ENCODE measurements at places on chromosomes 1 and 21. TPM values are rescaled to one million over a fixed set of nuclear protein-coding genes. Genes with fewer than 3 reads are reported as not detected.

OLFML2B gene
- 0.63 TPM for total RNA-seq

KCNJ6 gene
- not detected for total RNA-seq

PTPN22 gene
- 27.3 TPM for total RNA-seq

OPTC gene
- not detected for total RNA-seq

NTRK1 gene
- not detected for total RNA-seq

- no peak overlapping the region for H3K27ac ChIP-seq
- no peaks in the 10 kb centered on the region for H3K27me3 ChIP-seq
- no peaks in the 10 kb centered on the region for H3K4me1 ChIP-seq
- DNase-seq = no peak
- H3K36me3 ChIP-seq = peaks cover 5% of the 10 kb centered on the region
Observed at GRCh38 chr1:191306916-191307315, 829.3 kb upstream of the BRINP3 start.

GRCh38 chr21:37899146-37899545, 17.1 kb downstream of the KCNJ6 start:
- H3K27me3 ChIP-seq = peaks cover 22% of the 10 kb centered on the region
- no peaks in the 10 kb centered on the region for H3K36me3 ChIP-seq

DNA sequence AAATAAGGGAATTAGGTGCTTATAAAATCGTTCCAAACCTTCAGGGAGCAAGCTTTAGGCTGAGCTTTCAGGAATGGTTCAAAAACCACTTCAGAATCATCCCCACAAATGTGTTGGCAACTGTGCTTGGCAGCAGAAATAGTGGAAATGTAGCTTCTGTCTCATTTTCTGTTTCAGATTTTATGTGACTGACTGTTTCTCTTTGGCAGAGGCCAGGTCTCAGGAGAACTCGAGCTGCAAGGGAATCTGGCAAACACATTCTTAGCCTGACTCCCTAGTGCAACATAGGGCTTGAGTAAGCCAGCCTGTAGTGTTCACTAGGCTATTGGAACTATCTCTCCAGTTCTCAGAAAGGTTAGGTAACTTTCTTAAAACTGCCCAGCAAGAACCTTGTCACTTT, 128.6 kb downstream of the PLA2G4A start:
- H3K36me3 ChIP-seq = no peaks in the 10 kb centered on the region
- no peaks in the 10 kb centered on the region for H3K4me1 ChIP-seq
- H3K4me3 ChIP-seq = no peak overlapping the region
- no peak for DNase-seq
- H3K27ac ChIP-seq = no peak overlapping the region

DNA sequence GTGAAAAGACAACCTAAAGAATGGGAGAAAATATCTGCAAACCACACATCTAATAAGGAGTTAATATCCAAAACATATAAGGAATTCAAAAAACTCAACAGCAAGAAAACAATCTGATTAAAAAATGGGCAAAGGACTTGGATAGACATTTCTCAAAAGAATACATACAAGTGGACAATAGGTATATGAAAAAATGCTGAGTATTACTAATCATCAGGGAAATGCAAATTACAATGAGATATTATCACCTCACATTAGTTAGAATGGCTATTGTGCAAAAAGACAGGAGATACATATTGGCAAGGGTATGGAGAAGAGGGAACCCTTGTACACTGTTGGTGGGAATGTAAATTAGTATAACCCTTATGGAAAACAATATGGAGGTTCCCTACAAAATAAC, 44.9 kb downstream of the TRMT1L start:
- H3K4me3 ChIP-seq = no peak overlapping the region
- H3K36me3 ChIP-seq = peaks cover 17% of the 10 kb centered on the region
- no peaks in the 10 kb centered on the region for H3K4me1 ChIP-seq
- no peak overlapping the region for H3K27ac ChIP-seq
- no peaks in the 10 kb centered on the region for H3K27me3 ChIP-seq

GRCh38 chr1:54499360-54500106, 48.5 kb upstream of the ACOT11 start:
- DNase-seq = peak; percentile 54
- peaks cover 1% of the 10 kb centered on the region for H3K36me3 ChIP-seq
- peak overlapping the region; percentile 21 for H3K27ac ChIP-seq
- peak overlapping the region; percentile 82 for H3K4me3 ChIP-seq

GRCh38 chr1:30768830-30769718, 11.5 kb upstream of the LAPTM5 start:
- no peaks in the 10 kb centered on the region for H3K27me3 ChIP-seq
- no peaks in the 10 kb centered on the region for H3K36me3 ChIP-seq
- H3K27ac ChIP-seq = peak overlapping the region; percentile 28
- no peak for DNase-seq
- H3K4me1 ChIP-seq = peaks cover 28% of the 10 kb centered on the region

DNA sequence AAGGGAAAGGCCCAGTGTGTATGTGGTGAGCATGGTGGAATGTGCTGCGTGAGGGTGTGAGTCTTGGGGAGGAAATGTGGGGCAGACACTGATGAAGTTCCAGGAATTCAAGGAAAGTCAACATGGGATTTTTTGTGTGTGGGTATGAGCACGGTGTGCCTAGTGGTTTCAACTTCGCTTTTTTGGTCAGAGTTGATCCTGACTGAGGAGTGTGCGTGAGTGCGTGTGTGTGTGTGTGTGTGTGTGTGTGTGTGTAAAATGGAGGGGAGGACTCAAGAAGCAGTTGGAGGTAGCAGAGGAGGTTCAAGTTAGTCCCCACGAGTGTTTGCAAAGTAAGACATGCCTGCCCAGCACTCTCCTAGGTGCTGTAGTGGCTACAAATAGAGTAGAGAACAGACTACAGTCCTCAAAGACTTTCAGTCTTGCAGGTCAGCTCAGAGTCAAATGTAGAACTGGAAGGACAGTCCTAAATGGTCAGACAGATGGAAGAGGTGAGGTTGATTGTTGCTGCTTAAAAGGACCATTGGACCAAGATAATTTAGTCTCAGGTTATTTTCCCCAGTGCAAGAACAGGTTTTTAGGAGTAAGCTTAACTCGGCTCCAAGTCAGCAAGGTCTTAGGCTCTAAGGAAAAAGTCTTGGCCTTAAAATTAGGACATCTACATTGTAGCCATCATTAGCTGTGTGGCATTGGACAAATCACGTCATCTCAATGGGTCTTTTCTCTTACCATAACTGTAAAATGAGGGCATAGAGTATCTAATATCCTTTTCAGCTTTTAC, 25.0 kb downstream of the SLAMF1 start:
- H3K4me1 ChIP-seq = peaks cover 41% of the 10 kb centered on the region
- H3K27me3 ChIP-seq = no peaks in the 10 kb centered on the region
- no peak for DNase-seq

DNA sequence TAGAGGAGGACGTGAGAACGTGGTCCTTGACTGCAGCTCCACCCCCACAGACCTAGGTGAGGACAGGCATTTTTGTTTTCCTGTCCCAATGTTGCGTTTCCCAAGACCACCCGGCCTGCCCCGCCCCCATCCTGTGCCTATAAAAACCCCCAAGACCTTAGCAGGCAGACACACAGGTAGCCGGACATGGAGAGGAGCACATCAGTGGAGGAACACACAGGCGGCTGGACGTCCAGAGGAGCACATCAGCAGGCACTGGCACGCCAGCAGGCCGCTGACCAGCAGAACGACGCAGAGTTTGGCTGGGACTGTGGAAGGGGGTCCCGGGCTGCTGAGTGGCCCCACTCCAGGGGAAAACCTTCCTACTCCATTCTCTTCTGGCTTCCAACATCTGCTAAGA, 12.7 kb upstream of the HMGCL start:
- H3K36me3 ChIP-seq = no peaks in the 10 kb centered on the region
- H3K4me1 ChIP-seq = peaks cover 12% of the 10 kb centered on the region
- no peaks in the 10 kb centered on the region for H3K27me3 ChIP-seq
- H3K27ac ChIP-seq = peak overlapping the region; percentile 75
- H3K4me3 ChIP-seq = peak overlapping the region; percentile 79
- DNase-seq = no peak

GRCh38 chr1:184860985-184861754, 106.5 kb upstream of the EDEM3 start:
- no peak for DNase-seq
- H3K4me1 ChIP-seq = no peaks in the 10 kb centered on the region
- no peak overlapping the region for H3K27ac ChIP-seq
- H3K36me3 ChIP-seq = no peaks in the 10 kb centered on the region
- no peak overlapping the region for H3K4me3 ChIP-seq
- no peaks in the 10 kb centered on the region for H3K27me3 ChIP-seq

DNA sequence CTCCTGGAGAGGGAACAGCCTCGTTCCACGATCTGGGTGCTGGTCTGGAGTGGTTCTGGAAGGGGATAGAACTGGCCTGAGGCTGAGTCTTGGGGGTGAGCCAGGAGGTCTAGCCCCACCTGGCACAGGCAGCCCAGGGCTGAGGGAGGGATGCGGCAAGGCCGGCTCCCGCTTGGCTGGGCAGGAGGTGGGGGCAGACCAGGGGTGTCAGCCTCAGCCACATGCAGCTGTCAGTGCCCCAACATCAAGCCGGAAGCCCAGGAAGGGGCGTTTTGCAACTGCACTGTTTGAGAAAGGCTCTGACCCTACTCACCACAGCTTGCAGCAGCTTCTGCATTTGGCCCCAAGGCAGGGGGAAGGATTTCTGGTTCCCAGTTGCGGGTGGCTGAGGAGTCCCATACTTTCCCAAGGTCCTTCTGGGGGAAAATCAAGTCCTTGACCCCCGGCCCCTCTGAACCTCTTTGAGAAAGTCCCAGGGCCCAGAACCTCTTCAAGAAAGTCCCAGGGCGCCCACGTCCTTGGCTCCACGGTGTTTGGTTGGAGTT, 2.0 kb downstream of the EFHD2 start:
- H3K4me3 ChIP-seq = peak overlapping the region; percentile 85
- H3K27me3 ChIP-seq = no peaks in the 10 kb centered on the region
- peaks cover 80% of the 10 kb centered on the region for H3K4me1 ChIP-seq
- H3K36me3 ChIP-seq = peaks cover 11% of the 10 kb centered on the region
- H3K27ac ChIP-seq = peak overlapping the region; percentile 94

- H3K36me3 ChIP-seq = no peaks in the 10 kb centered on the region
- H3K4me1 ChIP-seq = peaks cover 49% of the 10 kb centered on the region
- H3K27ac ChIP-seq = peak overlapping the region; percentile 91
- peaks cover 63% of the 10 kb centered on the region for H3K27me3 ChIP-seq
- peak overlapping the region; percentile 67 for H3K4me3 ChIP-seq
- DNase-seq = no peak
Observed at GRCh38 chr1:172670791-172671190, 11.9 kb downstream of the FASLG start.

DNA sequence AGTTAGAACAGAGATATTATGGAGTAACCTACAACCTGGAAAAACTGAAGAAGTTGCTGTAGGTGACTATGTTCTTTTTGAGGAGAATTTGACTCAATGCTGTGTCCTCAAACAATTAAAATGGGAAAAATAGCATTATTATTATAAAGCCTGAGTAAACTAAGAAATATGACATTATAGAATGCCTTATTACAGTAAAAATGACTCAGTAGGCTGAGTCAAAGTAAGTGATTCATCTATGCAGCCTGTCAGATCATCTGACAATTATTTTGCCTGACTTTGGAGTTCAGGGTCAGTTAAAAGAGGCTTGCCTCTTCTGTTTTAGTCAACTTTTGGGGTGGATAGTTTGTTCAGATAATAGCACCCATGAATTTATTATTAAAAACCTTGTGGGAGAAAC, 150.8 kb upstream of the PTGFR start:
- DNase-seq = no peak
- no peak overlapping the region for H3K4me3 ChIP-seq
- no peaks in the 10 kb centered on the region for H3K36me3 ChIP-seq
- H3K27ac ChIP-seq = no peak overlapping the region

DNA sequence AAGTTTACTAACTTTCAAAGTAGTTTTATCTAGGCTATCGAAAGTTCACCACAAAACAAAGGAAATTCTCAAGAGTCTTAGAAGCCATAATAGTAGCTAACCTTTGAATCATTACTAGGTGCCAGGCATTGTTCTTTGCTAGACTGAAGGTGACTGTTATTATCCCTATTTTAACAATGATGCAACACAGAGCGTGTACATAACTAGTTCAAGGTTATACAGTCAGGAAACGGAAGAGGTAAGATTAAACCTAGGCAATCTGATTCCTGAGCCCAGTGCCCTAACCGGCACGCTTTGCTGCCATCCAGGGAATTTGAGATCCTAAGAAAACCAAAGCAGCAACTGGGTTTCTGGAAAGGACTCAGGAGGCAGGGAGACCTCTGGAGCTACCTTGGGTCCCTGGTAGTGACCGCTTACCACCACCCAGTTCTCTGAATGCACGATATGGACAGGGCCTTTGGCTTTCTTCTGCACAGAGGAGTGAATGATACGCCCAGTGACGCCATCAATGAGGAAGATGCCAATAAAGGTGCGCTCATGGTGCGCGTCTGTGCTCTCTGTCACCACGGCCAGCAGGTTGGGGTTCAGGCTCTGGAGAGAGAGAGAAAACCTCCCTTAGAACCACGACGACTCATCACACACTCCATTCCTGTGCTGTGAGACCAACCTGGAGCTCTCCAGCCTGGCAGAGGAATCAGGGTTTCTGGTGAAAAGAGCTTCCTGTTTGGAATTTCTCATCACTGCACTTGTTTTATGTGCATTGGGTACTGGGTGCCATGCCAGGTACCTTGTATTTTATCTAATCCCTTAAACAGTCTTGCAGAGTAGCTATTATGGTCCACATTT, 13.1 kb upstream of the UBR4 start:
- H3K36me3 ChIP-seq = peaks cover 93% of the 10 kb centered on the region
- H3K27me3 ChIP-seq = no peaks in the 10 kb centered on the region
- no peak overlapping the region for H3K27ac ChIP-seq
- no peak for DNase-seq
- no peak overlapping the region for H3K4me3 ChIP-seq

DNA sequence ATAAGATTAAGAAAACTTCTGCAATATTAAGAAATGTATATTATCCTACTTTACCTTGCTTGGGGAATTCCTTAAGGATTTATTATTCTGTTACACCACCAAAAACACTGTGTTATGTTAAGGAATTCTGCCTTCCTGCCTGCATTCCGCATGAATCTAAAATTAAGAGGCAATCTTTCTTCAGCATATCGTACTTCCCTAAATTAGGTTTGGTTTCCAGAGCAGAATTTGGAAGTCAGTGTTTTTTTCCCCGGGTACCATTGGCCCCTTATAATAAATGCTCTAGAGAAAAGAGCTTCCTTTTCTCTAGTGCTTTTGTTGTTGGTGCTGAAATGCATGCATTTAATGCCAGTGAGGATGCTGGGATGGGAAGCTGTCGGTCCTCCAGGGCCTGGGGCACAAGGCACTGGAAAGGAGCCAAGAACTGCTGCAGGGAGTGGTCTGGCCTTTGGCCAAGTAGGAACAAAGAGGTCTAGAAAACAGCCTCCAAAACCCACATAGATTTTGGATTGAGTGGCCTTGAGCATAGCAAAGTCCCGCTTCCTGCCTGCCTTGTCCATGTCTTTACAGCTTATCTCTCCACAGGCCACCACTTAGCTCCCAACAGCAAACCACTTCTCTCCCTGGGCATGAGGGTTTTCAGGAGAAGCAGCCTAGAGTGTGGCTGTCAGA, 69.9 kb downstream of the RRAGC start:
- no peaks in the 10 kb centered on the region for H3K4me1 ChIP-seq
- H3K27ac ChIP-seq = no peak overlapping the region
- peaks cover 91% of the 10 kb centered on the region for H3K27me3 ChIP-seq
